Cerebellum (tissue), 4 donors: ENCODE measurements at places on chromosomes 13 and 19. TPM values are rescaled to one million over a fixed set of nuclear protein-coding genes. Genes with fewer than 3 reads are reported as not detected.

MIDN gene
- 13.6 TPM for total RNA-seq

- no peak for DNase-seq
Measured at GRCh38 chr19:5024282-5024681, 55.4 kb downstream of the KDM4B start.

DNA sequence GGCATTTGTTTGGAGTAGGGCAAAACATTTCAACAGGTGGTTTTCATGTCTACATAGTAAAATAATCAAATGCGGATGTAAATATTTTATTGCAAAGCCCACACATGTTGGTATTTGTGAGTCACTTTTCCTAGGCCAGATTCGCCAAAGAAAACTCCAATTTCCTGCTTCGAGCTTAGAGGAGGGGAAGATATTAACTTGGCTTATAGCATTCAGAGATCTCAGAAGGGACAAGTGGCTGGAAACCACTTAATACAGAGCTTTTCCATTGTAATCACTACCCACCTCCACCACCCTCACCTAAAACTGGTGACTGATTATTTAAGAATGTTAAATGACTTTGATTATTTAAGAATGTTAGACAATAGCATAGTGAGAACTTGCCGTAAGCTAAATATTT lies 530.6 kb upstream of the SPRY2 start:
- DNase-seq = no peak

ELF1 gene
- total RNA-seq = 17.1 TPM

- no peak for DNase-seq
Measured at GRCh38 chr13:67062160-67062559, 168.0 kb downstream of the PCDH9 start.

FBN3 gene
- 22.3 TPM for total RNA-seq

- peak; percentile 98 for DNase-seq
Measured at GRCh38 chr19:51394050-51394836, 3.9 kb upstream of the C19orf84 start.

- no peak for DNase-seq
Measured at GRCh38 chr13:72204291-72204690, 337.3 kb upstream of the DACH1 start.

DNA sequence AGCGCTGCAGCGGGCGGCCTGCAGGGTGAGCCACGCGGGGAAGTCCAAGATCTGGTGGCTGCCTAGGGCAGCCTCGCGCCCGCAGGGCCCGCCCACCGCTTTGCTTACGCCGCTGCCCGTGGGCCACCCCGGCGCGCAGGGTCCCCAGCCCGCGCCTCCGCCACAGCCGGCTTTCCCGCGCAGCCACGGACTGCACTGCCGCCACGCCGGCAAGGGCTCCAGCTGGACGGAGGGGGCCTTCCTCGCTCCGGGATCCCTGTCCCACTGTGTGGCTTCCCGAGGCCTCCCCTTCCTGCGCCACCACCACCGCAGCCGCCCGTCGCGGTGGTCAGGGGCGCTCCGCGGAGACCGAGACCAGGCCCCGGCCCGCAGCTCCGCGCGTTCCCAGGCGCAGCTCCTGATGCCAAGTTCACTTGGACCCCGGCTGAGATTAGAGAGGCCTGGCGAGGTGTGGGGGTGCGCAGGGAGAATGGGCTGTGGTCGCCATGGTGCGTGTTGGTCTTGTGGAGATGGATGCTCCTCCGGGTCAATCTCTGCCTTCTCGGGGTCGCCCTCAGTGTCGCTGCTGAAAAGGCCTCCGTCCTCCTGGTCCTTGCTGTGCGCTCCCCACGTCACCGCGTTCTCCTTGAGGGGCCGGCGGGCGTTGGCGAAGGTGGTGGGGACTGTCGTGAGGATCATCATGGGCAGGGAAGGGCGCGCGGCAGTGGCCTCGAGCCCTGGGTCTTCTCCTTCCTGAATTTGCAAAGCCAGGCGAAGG lies 17.9 kb upstream of the RNF17 start:
- no peak for DNase-seq

NRTN gene
- not detected for total RNA-seq

- DNase-seq = no peak
Measured at GRCh38 chr13:46639033-46639981, 86.3 kb downstream of the LRCH1 start.

GRCh38 chr13:110713642-110713952 lies at the start of gene ING1:
Gene ING1, plus strand, starts transcription at chr13:110713700. Its CDS starts 450 bp downstream, at chr13:110714150.
- DNase-seq = no peak

GRCh38 chr19:2806736-2807378 lies 12.8 kb upstream of the ZNF554 start:
- DNase-seq = no peak

- DNase-seq = no peak
Measured at GRCh38 chr19:43316591-43317319, 36.7 kb upstream of the CD177 start.

PALM gene
- 44.6 TPM for total RNA-seq

GRCh38 chr13:106052200-106052767 lies 483.2 kb downstream of the EFNB2 start:
- DNase-seq = no peak

GRCh38 chr13:30158774-30159445 lies 148.4 kb downstream of the KATNAL1 start:
- no peak for DNase-seq

ZSCAN4 gene
- not detected for total RNA-seq

DNA sequence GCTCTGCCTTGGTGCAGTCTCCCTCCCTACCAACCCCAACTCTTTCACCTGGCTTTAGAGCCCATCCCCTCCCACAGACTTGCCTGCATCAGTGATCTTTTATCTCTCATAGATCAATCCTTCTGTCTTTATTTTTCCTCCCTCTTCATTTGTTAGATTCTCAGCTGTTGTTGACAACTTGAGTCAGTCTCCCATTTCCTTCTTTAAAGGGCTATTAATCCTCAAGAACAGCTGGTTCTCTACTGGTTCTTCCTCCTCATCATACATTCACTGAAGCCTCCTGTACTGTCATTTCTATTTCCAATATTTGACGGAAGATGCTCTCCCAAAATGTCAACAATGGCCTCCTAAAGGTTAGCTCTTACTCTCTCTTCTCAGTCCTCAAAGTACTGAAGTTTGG lies 408.2 kb downstream of the TBC1D4 start:
- no peak for DNase-seq

DNA sequence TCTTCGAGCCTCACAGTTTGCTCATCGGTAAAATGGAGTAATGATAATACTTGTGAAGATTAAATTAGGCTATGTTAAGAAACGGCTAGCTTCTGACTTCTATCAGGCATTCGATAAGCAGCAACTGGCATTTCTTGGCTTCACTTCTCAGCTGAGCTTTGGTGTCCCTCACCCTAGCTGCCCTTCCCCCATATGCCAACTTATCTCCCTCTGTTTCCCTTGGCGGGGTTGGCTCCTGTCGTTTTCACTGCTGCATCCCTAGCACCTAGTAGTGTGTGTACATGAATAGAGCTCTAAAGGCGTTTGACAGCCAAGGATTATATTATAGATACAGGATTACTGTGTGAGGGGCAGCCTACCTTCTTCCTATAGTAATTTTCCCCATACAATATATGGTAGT lies 97.5 kb downstream of the TNFSF11 start:
- DNase-seq = no peak

KLC3 gene
- 1.1 TPM for total RNA-seq

DNA sequence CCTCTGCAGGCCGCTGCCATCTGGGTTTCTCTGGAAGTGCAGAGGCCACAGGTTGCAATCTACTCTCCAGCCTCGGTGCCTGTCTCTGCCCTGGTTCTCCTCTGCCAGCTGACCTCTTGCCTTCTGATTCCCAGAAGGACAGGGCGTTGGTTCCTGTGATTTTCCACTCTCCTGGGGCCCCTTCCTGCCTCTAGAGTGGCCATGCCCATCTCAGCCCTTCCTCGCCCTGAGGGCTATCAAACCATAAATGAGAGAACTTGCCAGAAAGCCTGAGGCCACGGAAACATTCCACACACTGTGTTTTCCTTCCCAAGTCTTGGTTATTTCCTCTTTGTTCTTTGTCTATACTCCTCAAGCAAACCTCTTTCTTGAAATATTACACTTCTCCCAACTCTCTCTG lies 146.2 kb downstream of the SHISA2 start:
- DNase-seq = no peak

ACER1 gene
- not detected for total RNA-seq

DNA sequence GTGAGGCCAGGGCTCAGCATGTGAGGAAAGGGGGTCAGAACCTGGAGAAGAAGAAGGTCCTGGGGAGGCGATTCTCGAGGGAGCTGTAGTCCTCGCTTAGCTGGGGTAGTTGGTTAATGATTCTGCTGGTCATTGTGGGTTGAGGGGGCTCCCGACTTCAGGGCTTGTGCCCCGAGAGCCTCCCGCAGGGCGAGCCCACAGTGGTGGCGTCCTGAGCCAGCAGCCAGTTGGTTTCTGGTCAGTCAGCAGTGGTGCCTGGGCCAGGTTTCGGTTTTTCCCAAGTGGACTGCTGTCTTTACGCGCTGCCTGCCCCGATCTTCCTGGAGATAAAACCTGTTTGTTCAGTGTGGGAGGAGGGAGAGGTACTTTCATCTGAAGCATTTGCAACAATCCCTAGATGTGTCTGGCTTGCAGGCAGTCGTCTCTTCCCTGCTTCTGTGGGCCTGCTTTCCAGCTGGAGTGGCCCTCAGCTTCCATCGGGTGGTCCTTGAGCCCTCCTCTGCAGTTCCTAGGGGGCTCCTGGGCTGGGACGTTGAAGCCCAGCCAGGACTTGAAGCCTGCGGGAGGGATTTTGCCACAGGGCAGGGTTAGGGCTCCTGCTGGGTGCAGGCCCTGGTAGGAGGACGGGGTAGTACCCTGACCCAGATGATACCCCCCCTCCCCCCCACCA lies 3.2 kb downstream of the PTBP1 start:
- DNase-seq = no peak

- DNase-seq = peak; percentile 88
Measured at GRCh38 chr19:13060964-13061927, 41.4 kb downstream of the LYL1 start.
